ENCODE measurements at places on chromosomes 6 and 20. TPM values are rescaled to one million over a fixed set of nuclear protein-coding genes. Genes with fewer than 3 reads are reported as not detected.

GRCh38 chr20:24785141-24786110 is 163.6 kb upstream of the CST7 start:
- no peak for DNase-seq

DNA sequence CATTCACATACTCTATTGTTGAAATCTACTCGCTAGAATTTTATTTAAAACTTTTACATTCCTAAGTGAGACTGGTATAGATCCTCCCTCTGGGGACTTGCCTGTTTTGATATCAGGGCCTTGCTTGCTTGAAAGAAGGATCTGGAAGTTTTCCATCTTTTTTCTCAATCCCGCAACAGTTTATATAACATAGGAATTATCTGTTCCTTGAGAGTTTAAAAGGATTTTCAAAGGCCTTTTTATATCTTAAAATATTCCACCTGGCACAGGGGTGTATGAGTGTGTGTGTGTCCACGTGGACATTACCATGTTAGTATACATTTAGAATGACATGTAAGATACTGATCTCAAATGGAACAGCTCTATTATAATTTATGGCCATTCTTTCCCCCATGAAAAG is 96.3 kb downstream of the TRERF1 start:
- DNase-seq: no peak

GRCh38 chr20:5024103-5024502 is 22.8 kb upstream of the SLC23A2 start:
- no peak for DNase-seq

DNA sequence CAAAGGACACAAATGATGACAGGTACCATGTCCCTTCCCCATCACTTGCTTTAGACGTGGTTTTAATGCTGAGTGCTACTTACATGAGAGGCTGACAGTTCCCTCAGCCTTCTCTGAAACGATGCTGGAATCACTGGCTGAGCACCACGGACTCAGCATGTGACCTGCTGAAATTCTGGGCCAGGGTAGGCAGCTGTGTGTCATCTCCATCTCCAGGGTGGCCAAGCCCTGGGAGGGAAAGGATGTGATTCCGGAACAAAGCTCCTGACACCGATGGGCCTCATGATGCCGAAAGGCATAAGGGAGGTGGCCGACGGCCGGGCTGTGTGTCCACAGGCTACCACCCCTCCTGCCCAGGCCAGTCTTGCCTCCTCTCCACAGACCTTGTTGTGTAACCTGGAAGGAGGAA is 184.3 kb upstream of the CST7 start:
- DNase-seq: no peak

- DNase-seq: no peak
These were observed 184.5 kb upstream of the PDE10A start for GRCh38 chr6:165847407-165848085.

GRCh38 chr6:135784507-135784906 is 67.0 kb upstream of the PDE7B start:
- no peak for DNase-seq

DNA sequence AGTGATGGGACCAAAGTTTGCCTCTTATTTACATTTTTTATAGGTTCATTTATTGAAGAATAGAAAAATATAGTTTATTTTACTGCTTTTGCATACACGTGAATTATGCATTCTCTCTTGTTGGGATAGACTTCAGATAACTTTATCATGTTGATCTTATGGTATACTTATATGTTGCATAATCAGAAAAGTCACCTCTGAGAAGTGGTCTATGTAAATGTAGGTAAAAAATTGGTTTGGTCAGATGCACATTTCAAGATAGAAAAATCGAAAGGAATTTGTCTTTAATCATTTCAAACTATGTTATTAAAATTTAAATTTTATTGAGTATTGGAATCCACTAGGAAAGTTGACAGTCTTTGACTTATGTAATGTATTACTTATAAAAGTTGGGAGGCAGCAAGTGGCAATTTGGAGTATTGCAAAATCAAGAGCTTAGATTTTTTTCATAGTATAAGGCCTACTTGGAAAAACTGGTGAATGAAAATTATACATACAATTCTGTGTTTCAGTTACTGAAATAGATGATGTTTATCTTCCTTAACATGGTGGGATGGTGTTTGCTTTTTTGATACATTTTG is 2.4 kb downstream of the PHF3 start:
- no peak for DNase-seq

DNA sequence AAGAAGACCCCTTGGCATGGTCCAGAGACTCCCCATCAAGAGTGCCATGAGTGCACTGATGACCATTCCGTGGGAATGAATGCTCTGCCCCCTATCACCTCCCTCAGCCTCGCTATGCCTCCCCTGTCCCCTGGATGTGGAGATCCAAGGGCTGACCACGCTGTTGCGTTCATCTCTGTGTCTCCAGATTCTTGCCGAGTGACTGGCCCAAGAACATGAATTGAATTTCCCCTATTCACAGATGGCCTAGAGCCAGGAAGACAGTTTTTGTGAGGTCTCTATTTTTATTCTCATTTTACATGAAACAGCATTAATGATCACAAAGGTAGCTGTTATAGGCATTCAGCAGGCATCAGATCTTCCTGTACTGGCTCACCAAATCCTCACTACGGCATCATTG is 33.6 kb downstream of the MAFB start:
- DNase-seq: no peak

- DNase-seq: no peak
These were observed 4.4 kb upstream of the CST3 start for GRCh38 chr20:23641936-23642751.

DNA sequence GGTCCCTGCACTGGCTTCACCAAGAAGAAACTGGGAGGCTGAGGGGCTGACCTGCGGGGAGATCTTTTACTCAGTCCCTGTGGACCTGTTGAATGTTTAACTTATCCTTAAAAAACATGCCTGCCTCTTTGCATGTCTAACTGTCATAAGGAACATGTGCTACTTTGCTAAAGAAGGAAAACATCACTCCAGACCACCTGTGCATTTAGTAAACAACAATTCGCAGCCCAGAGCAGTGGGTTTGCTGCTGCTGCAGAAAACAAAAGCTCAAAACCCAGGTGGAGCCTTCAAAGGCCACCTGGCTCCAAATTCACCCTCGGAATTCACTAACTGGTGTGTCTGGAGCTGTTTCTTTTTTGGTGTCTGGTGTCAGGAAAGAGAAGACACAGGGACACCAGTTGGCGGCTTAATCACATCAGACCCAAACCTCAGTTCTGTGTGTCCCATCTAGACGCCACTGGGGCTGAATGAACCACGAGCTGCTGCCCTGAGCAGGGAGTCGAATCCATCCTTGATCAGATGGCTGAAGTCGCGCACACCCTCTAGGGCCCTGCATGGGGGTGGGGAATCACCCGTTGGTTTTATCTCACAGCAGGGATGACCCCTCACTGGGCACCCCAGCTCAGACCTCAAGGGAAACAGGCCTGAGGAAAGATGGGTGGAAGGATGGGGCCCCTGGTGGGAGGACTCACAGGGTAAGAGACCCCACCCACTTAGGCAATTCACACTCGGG is 344.3 kb downstream of the PREX1 start:
- DNase-seq: no peak

DNA sequence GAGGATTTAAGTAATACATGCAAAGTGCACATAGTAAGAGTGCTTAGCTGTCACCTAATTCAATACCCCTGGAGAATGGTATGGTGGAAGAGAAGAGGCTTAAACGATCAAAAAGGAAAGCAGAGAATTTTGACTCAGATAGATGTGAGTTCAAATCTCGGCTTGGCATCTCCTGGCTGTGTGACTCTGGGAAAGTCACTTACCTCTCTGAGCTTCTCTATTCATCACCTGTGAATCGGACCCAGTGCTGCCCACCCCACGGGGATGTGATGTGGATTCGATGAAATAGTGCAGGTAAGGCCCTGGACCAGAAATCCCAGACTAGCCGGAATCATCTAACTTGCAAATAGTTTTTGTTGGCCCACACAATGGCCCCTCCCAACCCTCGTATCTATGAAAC is 1.8 kb upstream of the B4GALT5 start:
- DNase-seq: no peak

GRCh38 chr6:148423133-148423532 is 80.5 kb downstream of the SASH1 start:
- DNase-seq: no peak

GRCh38 chr6:119333707-119334295 is 15.8 kb downstream of the MAN1A1 start:
- no peak for DNase-seq

GRCh38 chr20:43160941-43161340 is 28.8 kb downstream of the PTPRT start:
- DNase-seq: no peak

- no peak for DNase-seq
These were observed 19.0 kb downstream of the PACSIN1 start for GRCh38 chr6:34484899-34485298.

Gene OOEP
- total RNA-seq: not detected

Gene SLC4A11
- 0.48 TPM for total RNA-seq

Gene HSPA1L
- 1.9 TPM for total RNA-seq

Gene GSTA3
- total RNA-seq: not detected

Gene LAMA2
- 293 TPM for total RNA-seq

Gene MAK
- total RNA-seq: 0.16 TPM

Gene C6orf15
- not detected for total RNA-seq

All from breast epithelium (tissue), 4 donors.